ENCODE measurements at places on chromosomes 11 and 22.

DNA sequence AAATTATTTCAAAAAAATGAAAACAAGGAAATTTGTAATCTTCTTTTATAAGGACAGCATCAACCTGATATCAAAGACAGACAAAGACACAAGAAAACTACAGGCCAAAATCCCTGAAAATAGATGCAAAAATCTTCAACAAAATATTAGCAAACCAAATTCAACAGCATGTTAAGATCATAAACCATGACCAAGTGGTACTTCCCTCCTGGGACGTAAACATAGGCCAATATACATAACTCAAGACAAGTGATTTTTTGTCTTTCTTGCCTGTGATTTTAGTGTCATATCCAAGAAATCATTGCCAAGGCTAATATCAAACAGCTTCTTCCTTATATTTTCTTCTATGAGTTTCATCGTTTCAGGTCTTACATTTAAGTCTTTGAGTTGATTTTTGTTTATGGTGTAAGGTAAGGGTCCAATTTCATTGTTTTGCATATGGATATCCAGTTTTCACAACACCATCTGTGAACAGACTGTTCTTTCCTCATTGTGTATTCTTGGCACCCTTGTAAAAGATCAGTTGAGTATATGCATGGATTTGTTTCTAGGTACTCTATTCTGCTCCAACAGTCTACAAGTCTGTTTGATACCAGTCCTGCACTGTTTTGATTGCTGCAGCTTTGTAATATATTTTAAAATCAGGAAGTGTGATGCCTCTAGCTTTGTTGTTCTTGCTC lies 50.0 kb downstream of the SBF2 start:
- no peak for DNase-seq

DNA sequence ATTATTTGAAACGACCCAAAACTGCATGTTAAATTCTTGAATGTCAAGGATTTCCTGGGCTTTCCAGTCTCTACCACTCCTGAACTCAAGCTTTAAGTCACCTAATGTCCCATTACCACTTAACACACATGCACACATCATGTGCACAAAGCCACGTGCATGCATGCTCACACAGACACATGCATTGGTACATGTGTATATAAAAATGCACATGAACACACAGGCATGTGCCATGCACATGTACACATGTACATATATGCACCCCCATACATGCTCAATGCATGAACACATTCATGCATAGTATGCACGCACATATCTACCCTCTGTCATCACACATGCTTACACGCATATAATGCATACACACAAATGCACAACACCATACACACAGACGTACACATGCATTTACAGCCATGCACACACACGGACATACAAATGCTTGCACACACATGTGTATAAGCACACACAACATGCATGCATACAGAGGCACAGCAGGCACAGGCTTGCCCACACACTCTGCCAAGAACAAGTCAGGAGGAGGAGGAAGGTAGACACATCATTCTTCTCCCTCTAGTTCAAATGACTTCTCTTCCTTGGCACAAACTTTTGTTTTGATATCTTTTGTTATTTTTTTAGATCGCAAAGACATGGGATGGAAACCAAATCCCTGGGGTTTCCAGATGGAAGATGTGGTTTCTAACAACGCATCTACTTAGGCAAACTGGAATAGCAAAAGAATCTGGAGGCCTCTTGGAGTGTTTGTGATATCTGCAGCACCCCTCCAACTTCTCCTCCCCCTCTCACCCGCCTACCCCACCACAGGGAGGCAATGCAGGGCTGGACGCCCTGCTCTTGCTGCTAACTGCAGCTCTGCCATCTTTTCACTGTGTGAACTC lies 24.6 kb downstream of the RASD2 start:
- DNase-seq = no peak

GRCh38 chr11:17431139-17431538 lies 42.7 kb upstream of the KCNJ11 start:
- DNase-seq = no peak

DNA sequence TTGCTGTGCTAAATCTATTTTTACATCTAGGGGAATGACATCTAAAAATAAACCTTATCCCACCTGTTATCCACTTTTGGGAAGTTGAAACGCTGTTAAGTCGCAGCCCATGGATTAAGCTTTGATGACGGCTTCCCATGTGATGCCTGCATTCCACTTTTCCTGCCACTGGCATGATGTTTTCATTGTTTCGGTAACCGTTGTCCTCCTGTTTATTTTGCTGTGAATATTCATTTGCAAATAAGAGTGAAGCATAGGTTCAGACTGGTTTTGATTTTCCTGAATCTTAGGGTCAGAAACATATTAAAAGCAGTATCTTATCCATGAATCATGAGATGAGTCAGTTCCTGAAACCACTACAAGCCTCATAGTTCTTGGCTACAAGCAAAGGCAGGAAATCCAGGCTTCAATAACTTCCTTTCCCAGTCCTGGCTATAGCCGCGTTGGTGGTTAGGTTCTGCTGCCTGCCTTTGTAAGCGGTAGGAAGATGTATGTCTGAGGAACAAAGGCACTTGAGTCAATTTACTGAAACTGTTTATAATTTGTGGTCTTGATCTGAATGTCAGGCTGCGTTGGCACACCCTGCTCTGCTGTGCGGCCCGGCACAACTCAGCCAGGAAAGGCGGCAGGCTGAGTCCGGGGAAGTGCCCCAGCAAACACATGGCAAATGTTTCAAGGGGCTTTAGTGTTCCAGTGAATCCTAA lies 19.4 kb downstream of the TEAD1 start:
- DNase-seq = peak; percentile 89

GRCh38 chr22:37744589-37744988 lies 47.7 kb downstream of the TRIOBP start:
- DNase-seq = no peak

DNA sequence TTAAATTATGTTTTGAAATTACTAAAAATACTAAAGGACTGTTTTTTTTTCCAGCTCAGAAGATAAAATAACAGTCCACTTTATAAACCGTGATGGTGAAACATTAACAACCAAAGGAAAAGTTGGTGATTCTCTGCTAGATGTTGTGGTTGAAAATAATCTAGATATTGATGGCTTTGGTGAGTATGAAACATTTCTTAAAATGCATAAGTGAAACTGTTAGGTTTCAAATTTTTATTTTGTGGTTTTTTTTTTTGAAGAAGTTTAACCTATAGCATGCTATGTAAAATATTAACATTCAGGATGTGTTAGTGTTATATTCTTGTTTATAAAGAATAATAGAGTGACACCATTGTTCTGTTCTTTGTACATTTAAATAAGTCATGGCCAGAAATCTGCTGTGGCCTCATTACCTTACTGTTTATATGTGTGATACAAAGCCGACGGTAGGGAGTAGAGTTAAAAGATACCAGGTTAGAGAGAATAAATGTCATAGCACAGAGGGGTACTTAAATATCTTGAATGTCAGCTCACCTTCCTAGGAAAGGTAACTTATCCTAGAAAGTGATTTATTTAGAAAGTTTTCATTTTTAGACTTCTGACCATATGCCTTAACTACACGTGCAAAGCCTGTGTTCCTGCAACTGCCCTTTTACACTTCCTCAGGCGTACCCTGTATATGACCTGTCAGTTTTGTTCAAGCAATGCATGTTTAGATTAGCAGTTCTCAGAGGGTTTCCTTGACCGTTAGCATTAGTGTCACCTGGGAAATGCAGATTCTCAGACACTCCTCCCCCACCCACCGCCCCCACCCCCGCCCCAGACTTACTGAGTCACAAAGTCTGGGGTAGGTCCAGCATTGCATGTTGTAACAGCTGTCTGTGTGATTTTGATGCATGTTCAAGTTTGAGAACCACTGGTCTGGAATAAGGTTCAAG lies 6.3 kb downstream of the FDX1 start:
- no peak for DNase-seq

- DNase-seq = no peak
Observed at GRCh38 chr22:37193629-37194191, 5.7 kb upstream of the C1QTNF6 start.

GRCh38 chr11:102637731-102638130 lies 12.6 kb upstream of the MMP20 start:
- no peak for DNase-seq

- peak; percentile 72 for DNase-seq
Observed at GRCh38 chr11:113675003-113675561, 31.0 kb downstream of the TMPRSS5 start.

DNA sequence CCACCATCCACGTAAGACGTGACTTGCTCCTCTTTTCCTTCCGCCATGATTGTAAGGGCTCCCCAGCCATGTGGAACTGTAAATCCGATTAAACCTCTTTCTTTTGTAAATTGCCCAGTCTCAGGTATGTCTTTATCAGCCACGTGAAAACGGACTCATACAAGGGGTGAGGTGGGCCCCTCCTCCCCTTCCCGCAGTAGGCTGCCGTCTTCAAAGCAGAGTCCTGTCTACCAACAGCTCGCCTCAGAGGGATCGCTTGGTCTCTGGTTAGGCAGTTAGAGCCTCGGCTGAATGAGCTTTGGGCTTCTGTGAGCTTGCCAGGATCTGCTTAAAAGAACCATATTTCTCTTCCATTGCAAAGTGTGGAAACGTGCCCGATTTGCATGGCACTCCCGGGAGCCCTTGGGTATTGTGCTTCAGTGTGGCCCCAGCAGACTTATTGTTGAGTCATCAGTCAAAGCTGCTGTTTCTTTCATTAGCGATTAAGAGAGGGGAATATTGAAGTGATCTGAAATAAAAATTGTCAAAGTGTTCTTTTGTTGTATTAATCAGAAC lies 338.3 kb downstream of the TBC1D22A start:
- no peak for DNase-seq

- no peak for DNase-seq
Observed at GRCh38 chr11:8352103-8352875, 88.6 kb upstream of the LMO1 start.

DNA sequence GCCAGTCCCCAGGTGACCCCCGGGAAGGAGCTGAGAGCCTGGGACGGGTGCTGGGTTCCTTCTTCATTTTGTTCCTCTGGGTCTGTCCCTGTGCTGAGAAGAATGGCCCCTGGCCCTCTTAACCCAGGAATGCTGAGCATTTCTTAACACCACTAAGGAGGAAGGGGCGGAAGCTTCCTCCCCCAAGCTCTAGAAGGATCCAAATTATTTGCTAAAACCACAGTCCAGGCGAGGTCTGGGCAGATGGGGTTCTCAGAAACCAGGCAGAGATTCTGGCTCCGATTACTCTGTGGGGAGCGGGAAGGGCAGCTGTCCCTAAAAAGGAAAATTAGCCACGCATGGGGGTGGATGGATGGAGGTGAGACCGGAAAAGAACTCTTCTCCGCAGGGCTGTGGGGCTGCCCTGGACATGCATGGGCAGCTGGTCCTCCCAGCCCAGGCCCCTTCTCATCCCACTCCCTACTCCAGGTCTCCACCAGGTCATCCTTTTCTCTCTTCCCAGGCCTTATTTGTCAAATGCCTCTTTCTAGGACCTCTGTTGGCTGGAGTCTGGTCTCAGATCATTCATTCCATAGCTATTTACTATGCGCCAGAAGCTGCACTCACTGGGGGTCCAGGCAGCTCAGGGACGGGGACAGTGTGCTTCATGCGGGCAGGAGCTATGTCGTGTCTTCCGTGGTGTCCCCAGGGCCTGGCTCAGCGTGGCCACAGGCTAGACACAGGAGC lies 45.0 kb upstream of the MYH9 start:
- no peak for DNase-seq

- DNase-seq = no peak
Observed at GRCh38 chr11:2813968-2814367, 71.6 kb downstream of the CDKN1C start.

GRCh38 chr11:76902121-76903014 lies 41.6 kb downstream of the ACER3 start:
- no peak for DNase-seq

DNA sequence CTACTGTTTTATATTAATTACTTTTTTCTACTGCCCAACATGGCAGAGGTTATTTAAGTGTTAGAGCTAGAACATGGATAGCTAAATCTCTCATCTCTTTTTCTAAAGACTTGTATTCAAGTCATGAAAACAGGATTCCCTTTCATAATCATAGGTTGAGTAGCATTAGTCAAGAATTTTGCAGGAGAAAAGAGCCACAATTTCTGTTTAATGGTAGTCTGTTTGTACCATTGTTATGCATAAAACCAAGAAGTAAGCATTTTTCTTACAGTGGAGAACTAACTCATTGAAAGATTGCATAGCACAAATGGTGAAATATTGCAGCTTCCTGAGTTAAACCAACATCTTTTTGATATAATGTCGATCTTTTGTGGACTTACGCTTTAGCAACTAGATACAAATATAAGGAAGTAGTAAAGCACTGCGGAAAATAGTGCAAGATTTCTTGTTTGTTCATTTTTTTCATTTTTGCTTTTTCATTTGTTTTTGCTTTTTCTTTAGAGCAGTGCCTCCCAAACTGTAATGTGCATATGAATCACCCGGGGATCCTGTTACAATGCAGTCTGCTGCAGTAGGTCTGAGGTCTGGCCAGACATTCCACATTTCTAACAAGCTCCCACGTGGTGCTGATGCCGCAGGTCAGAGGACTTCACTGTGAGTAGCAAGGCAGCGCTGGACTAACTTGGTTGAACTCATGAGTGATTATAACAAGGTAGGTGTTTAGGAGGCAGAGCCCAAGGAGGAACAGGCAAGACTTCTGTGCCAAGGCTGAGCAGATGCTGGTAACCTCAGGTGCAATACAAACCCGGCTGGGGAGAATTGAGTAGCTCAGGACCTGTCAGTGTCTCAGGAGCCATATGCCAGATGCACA lies 4.6 kb downstream of the ETS1 start:
- DNase-seq = no peak

- no peak for DNase-seq
Observed at GRCh38 chr11:104033561-104033960, 2.9 kb upstream of the DDI1 start.
